ENCODE measurements at places on chromosomes 3 and 15. TPM values are rescaled to one million over a fixed set of nuclear protein-coding genes. Genes with fewer than 3 reads are reported as not detected.

DNA sequence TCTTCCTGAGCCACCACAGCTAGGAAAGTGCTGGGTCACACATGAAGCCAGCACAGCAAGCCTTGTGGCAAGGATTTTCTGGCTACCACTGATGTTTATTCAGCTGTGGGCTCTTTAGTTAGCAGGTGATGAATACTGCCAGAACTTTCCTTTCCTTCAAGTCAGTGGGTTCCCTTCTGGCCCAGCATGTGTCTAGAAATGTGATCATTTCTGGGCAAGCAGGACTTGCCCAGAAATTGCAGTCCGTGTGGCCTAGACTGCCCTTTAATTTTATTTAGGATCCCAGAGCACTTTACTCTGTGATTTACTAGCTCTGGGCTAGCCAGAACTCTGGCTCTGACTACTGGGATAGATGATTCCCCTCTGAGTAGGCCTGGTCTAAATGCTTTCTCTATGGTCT is 397.5 kb downstream of the ZIC4 start:
- no peak for DNase-seq

DNA sequence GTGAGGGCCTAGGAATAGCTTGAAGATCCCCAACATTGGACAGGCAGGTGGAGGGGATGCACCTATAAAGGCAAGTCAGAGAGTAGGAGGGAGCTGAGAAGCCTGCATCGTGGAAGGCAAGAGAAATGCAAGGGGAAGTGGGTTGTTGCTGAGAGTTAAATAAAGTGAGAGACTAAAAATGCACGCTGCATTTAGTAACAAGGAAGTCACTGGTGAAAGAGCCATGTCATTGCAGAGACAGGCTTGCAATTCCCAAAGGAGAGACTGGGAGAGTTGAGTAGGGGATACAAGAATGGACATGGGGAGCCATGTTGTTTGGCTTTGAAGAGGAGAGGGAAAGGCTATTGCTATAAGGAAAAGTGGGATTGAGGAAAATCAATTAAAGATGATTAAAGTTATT is 77.0 kb upstream of the HEG1 start:
- DNase-seq, result no peak

DNA sequence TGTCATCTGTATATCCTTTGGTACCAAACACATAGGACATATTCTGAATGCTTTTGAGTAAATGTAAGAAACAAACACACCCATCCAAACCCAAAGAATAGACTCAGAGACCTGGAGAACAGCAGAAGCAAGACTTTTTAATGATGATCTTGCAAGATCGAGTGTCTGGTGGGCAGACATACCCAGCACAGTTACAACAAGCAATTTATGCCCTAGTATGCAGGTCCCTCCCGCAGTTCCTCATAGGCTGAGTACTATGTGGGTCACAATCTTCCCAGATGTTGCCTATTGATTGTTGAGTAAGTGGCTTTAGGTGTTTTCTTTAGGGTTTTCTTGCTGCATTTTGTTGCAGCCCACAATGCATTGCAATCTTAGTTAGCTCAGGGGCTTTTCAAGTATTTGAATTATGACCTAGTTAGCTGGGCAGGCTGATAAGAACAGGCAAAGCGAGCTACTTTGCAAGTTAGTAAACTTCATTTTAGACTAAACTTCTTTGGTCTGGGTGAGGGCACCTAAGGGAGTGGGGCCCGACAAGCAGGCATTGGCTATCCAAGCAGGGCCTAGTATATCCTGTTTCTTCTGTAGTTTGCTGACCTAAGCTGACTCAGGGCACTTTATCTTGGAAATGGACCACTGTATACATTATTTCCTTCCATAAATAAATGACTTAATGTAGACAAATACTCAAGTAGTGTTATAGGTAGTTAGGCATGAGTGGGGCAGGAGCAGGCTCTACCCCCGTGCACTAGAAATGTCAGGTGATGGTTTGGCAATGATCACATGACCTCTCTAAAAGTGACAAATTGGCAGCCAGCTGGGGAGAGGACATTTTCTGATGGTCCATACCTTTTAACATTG is 87.3 kb upstream of the LIPC start:
- DNase-seq, result no peak

DNA sequence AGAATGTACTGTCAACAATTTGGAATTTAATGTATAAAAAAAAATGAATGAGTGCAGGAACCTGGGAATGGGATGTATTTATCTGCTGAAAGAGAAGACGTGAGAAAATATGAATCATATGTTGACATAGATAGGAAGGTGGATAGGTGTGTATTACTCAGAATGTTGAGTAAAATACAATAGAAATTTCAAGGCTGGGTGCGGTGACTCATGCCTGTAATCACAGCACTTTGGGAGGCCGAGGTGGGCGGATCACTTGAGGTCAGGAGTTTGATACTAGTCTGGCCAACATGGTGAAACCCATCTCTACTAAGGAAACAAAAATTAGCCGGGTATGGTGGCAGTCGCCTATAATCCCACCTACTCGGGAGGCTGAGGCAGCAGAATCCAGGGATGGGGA is 202.8 kb downstream of the CADM2 start:
- no peak for DNase-seq

- no peak for DNase-seq
Measured at GRCh38 chr3:172448661-172449465, 607 bp upstream of the GHSR start.

DNA sequence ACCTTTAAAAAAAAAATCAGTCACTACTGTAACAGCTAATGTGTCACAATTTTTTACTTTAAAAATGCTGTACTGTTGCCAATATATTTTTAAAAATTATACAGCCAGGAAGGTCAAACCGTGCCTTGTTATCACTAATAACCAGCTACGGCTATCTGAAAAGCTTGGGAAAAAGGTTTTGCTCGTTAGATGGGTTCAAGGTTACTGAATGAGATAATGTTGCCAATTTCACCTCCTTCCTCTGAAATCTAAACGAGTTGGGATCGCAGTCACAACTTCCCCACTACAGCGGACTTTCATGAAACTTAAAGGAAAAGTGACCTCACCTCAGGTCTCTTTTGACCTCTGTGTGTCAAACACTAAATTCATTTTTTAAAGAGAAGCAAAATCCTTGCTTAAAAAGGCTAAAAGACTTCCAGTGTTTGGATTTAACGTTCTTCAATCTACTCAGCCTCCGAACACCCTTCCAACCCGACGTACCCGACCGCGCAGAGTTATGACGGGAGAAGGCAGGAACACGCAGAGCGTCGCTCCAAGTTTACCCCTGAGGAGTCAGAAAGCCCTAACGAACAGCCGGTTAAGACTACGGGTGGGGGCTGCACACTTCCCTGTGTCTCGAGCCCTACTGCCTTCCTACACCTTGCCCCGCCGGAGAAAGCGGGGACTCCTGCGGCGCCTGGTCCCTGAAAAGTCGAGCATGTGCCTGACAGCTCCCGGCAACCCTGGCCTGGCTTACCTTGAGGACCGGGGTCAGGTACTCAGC is 860 bp downstream of the ATG3 start:
- peak; percentile 91 for DNase-seq

DNA sequence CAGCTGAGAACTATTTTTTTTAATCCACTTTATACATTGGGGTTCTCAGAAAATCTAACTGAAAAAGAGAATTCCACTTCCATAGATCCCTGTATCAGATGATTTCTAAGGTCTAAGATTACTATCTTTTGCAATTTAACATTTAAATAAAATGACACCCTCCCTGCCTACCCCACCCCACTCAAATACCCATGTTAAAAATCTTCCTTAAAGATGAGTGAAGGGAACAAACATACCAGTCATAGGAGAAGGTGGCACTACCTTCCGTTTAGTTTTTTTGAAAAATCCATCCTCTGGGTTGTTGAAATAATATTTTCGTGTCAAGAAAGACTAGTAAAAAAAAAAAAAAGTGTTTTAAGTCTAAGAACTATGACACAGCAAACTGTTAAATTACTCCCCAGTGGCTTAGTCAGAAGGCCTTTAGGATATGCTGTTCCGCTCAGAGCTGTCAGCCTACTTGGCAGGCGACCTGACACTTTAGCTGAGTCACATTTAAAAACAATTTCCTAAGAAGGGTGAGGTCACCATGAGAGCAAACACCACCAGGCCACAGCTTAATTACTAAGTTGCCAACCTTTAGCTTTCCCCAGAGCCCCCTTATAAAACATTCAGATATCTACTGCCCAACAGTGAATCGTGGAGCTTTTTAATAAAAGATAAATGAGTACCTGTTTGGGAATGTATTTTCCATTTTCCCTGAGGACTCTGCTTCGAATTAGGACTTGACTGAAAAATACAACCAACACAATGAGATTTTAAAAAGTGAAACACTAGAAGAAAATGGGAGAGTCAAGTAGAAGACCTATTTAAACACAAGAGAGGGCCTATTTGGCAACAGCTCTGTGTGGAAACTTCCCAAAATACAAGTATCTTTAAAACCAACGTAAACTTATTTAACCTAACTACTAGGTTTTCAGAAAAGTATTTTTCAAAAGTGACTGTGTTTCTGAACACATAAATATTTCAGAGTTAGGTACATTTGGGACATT is 9.6 kb downstream of the EMC3 start:
- no peak for DNase-seq

GRCh38 chr3:139607257-139608107 is 67.9 kb upstream of the RBP1 start:
- DNase-seq, result no peak

GRCh38 chr15:39579487-39580116 is 1.3 kb upstream of the THBS1 start:
- DNase-seq, result peak; percentile 86

- DNase-seq, result no peak
Measured at GRCh38 chr3:162777118-162777517, 1280.5 kb downstream of the OTOL1 start.

DNA sequence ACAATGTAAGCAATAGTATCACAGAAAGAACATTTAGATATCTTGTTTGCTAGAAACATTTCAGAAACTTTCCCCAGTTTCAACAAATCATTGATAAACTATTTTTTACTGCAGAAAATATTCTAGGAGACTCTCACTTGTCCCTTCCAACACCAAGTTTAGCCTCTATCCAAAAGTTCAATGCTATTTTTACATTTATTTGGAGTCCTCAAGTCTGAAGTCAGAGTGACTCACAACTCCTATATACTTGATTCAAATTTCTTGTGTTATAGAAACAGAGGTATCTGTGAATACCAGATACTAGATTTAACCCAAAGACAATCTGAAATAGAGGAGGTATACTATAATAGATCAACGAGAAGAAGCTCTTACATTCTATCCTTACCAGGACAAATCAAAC is 49.6 kb downstream of the RFX7 start:
- DNase-seq, result no peak

DNA sequence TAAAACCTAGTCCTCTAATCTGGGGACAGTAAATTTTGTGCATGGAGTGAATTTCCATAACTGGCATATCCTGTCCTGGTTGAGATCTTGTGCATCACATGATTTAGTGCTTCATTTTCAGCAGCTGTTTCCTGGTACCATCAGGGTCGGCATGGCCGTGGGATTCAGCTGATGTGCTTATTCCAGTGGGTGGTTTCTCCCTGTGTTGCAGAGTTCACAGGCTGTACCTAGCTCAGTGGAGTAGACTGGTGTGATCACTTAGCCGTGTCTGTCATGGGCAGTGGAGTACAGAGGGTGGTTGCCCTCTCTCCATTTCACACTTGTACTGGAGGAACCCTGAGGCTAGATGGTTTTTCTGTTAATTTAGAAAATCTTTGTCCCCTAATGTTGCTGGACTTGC is 228.5 kb downstream of the PTPRG start:
- no peak for DNase-seq

DNA sequence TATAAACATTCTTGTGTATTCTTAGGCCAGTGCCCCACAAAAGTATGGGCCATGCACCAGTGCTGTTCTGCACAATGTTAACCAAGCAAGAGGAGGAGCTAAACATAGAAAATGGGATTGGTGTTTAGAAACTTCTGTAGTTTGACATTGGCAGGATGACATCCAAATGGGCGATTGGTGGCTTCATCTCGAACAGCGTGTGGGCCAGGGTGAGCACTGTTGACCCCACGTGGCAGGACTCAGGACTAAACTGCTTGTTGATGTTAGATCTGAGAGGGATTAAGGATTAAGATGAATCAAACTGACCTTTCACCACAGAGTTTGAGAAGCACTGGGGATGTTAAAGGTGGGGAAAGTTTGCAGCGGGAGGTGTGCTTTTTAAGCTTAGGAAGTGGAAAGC is 31.9 kb downstream of the ZNF710 start:
- DNase-seq, result no peak

- DNase-seq, result no peak
Measured at GRCh38 chr3:146680617-146681016, 75.5 kb upstream of the PLSCR5 start.

DNA sequence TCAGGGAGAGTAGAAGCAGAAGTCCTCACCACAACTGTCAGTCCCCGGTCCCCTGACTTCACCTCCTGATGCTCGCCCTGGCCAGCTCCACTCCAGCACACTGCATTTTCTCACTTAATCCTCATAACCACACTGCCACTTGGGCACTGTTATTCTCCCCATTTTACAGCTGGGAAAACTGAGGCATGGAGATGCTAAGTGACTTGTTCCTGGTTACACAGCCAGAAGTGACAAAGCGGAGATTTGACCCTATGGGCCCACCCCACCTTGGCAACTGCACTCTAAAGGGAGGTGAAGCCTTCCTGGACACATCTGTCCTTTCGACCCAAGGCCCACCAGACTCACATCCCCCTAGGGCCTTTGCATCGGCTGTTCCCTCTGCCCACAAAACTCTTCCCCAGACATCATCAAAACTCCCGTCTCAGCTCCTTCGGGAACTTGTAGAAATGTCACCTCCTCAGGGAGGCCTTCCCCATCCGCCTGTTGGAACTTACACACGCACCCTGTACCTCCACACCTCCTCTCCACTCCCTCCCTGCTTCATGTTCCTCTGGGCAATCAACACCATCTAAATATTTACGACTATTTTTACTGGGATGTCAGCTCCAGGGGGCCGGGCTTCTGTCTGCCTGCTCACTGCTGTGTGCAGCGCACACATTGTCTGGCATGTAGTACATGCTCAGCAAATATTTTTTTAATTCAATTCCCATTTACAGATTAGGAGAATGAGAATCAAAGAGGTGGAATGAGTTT is 3.1 kb downstream of the GRIP2 start:
- no peak for DNase-seq

DNA sequence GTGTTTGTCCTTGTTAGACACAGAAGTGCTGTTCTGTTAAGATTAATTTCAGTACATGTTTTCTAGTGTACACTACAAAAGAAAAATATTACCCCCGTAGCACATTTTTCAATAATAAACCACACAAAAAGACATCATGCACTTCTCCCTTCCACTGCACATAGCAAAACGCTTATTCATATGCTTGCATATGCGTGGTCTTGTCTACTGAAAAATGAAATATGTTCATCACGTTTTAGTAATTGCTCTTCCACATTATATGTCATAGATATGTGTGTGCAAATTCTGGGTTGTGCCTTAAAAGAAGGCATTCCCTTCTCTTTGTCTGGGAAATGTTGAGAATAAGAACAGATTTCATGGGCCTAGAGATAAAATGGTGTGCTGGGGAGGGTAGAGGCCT is 353.9 kb downstream of the NSUN3 start:
- DNase-seq, result no peak

DNA sequence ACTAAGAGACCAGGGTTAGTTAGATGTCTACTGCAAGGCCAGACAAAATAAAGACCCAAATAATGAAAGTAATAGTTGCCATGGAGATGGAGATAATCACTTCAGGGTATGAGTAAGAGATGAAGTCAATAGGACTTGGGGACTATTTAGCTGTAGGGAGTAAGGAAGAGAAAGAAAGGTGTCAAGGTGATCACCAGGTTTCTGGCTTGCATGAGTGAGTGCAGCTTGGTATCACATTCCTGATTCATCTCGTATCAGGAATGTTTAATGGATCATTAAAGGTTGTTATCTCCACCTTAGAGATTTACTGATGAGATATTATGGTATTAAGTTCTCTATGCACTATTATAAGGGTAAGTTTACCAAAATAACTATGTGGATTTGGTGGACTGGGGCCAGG is 357.4 kb upstream of the ATP11B start:
- DNase-seq, result no peak

CPB1 gene
- 0.86 TPM for polyA plus RNA-seq

LRRC31 gene
- 0.08 TPM for polyA plus RNA-seq

DGKG gene
- 5.4 TPM for polyA plus RNA-seq

All from lung (tissue), 17 donors.